Cortex of kidney (tissue), 1 donor: ENCODE measurements at places on chromosomes 5 and 9.

GRCh38 chr5:151464101-151464500 lies 16.7 kb downstream of the SLC36A1 start:
- DNase-seq = no peak

GRCh38 chr5:5342784-5343183 lies 79.7 kb upstream of the ICE1 start:
- DNase-seq = no peak

DNA sequence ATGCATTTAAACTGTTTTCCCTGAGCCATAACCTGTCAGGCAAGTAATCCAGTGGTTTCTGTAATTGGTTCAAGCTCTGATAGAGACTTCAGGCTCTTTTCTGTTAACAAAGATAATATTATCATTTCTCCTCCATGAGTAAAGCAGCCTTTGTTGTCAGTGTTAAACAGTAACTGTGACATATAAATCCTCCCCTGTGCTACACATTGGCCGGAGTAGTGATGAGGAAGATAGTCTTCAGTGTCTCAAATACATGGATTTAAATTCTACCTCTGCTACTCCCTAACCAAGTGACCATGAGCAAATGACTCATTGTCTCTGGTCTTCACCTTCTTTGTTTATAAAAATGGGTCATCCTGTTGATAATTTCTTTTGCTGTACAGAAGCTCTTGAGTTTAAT lies 615.5 kb upstream of the CHD1 start:
- DNase-seq = no peak

DNA sequence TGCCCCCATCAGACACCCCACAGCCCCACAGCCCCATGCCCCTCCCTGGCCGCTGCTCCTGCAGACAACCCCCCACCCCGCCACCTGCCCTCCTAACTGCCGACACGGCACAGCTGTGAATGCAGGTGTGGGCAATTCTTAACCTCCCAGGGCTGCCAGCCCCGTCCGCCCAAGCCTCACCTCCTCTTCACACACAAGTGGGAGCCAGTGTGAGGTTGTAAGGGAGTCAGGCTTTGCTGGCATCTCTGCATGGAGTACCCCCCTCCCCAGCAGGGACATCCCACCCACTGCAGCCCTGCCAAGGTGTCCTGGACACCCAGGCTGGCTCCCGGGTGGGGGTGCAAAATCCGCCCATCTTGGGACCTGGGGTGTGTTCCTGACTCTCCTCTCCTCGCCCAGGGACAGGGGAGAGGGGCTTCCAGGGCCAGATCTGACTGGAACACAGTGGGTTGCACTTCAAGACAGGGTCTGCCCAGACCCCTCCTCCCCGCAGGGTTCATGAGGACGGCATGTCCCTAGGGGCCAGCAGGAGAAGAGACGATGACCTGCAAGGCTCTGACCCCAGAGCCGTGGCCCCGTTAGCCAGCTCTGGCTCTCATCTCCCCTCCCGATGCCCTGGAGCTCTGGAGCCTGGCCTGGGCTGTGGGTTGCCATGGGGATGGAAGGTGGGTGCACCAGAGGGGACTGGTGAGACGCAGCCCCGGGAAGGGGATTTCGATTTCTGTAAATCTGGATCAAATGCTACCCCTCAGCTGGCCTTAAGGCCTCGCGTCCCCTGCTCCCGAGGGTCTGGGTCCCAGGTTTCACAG lies 34.4 kb downstream of the SARDH start:
- no peak for DNase-seq

GRCh38 chr5:10662083-10662482 lies 98.2 kb downstream of the ANKRD33B start:
- DNase-seq = no peak

- no peak for DNase-seq
Observed at GRCh38 chr5:94538260-94538659, 80.1 kb downstream of the KIAA0825 start.

DNA sequence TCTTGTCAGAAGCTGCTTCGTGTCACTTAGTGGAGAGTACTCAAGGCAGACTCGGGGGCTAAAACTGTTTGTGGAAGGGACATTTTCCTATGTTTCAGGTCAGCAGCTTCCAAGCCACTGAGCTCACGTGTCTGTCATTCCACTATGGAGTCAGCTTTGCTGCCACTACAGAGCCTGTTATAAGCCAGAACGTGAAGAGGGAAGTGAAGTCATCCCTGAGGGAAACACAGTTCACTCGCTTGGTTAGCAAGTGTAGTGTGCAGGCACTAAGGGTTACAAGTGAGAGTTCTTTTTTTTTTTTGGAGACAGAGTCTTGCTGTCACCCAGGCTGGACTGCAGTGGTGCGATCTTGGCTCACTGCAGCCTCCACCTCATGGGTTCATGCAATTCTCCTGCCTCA lies 24.5 kb upstream of the LTC4S start:
- no peak for DNase-seq

DNA sequence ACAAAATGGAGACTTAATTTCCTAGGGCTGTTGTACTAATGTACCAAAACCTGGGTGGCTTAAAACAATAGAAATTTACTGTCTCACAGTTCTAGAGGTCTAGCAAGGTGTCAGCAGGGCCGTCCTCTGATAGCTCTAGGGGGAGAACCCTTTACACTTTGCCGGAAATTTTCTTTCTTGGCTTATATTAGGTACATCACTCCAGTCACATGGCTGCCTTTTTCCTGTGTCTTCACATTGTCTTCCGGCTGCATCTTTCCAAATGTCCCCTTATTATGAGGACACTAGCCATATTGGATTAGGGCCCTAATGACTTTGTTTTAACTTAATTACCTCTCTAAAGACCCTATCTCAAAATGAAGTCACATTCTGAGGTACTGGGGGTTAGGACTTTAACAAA lies 5.8 kb downstream of the UHRF2 start:
- no peak for DNase-seq

GRCh38 chr5:125130591-125130990 lies 384.2 kb upstream of the ZNF608 start:
- DNase-seq = no peak

- no peak for DNase-seq
Observed at GRCh38 chr9:96186591-96187011, 115.4 kb downstream of the HSD17B3 start.

GRCh38 chr5:142400415-142400814 lies 75.6 kb upstream of the SPRY4 start:
- DNase-seq = no peak

- DNase-seq = no peak
Observed at GRCh38 chr5:74763504-74763903, 3.4 kb downstream of the GFM2 start.

DNA sequence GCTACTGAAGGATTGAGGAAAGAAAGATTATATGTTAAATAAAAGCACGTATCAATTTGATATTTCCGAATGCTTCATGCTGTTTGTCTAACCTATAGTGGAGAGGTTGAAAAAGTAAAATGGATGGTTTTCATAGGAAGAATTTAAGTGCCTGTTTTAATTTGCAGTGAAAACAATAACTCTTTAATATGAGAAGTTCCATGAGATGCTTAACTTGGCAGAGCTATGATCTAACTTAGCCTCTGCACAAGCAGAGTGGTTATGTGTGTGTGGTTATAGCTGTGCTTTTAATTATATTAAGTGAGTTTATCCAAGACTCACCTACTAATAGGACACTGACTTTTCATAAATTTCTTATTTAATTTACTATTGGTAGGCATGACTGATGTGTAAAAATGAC lies 57.4 kb downstream of the AOPEP start:
- no peak for DNase-seq

DNA sequence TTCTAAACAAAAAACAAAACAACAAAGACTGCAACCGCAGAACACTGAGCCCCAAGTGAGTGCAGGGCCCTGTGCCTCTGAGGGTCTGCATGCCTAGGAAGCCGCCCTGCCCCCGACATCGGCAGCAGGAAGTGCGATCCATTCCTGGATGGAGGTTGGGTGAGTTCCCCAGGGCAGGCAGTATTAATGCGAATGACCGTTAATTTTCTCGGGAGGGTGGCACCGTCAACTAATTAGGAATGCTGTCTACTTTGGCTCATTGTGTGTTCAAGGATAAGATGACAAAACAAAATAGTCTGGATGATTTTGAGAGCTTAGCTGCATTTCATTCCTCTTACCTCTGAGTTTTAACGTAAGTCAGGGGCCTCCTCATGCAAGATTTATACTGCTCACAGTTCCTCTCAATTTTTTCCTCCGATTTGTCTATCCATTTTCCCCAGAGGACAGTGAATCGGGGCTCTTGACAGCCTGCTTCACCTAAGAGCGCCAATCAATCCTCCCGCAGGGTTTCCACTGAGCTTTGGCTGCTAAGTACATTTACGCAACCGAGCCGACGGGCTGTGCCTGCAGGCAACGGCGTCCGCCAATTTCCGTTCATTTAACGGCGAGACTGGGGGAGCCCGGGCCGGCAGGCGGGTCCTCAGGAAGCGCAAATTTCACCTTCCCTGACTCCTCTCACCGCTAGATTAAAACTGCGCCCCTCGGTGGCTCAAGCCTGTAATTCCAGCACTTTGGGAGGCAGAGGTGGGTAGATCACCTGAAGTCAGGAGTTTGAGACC lies 2.9 kb upstream of the NXNL2 start:
- DNase-seq = no peak

GRCh38 chr5:179613460-179614071 lies 9.9 kb downstream of the HNRNPH1 start:
- no peak for DNase-seq

DNA sequence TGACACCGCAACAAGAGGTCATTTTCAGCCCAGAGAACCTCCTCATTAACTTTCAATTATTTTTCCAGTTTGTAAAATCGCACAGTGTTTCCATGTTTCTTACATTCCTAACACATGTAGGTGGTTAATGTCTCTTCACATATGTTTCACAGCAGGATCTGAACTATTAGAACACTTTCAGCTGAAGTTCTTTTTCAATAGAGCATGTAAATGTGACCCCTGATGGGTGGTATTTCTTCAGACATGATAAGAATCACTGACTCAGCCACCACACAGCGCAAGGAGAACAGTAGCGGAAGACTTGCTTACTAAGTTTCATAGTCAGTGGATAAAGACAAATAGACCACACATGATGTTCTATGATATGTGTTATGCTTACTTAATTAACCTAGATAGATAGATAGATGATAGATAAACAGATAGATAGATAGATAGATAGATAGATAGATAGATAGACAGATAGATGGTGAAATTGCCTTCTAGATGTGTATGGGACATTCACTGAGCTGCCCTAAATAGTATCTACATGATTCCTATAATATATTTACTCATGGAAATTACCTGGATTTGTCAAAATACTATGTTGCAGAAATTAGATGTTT lies 1992.1 kb upstream of the NUDT12 start:
- DNase-seq = no peak

GRCh38 chr5:178589180-178590140 lies 733 bp downstream of the COL23A1 start:
- DNase-seq = no peak

DNA sequence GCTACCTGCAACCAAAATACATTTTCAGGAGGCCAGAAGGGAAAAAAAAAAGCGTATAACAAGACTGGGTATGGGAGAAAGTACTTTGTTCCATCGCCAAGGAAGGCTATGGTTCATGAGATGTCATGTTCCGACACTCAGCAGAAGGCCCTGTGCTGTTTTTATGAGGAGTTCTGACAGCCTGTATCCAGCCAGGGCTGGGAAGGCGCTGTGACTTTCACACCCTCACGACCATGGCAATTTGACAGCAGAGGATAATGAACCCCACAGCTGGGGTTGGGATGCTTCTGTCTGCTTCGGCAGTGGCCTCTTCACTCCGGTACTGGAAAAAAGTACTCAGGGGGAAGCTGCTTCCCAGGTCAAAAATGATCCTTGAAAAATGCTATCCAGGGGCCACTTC lies 154.4 kb downstream of the PRELID2 start:
- no peak for DNase-seq

- DNase-seq = no peak
Observed at GRCh38 chr5:150393096-150393645, 19.5 kb downstream of the CD74 start.
